ENCODE measurements at places on chromosomes 6 and 20.

- no peak for DNase-seq
Observed at GRCh38 chr20:64114356-64114971, 7.1 kb upstream of the NPBWR2 start.

DNA sequence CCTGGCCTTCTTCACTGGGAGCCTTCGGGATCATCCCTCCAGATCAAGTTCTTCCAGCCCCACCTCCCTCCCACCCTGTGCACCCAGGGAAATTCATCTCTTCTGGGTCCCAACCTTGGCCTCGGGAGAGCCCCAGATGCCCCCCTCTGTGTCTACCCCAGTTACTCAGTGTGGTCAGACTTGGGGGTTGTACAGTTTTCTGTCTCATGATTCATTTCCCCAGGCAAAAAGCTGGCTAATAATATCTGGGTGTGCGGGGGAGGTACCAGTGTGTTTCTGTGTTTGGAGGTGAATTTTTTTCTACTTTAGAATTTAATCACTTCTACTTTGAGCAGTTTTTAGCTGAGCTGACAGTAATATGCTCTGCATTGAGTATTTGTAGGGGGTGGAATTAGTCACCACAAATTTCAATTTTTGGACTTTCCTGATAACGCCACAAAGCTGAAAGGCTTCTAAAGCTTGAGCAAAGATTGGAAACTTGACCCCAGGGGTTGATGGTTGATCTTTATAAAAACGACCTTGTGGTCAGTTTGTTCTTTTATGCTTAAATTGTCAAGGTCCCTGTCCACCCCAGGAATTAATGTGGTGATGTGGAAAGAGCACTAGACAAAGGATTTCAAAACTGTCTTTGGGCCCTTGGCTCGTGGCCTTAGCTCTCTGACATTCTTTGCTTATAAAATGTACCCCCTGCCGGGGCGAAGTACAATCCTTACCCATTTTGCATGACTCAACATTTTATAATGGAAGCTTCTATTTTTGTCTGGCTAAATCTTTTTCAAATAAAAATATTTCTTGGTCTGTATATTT, 284.7 kb upstream of the TAB2 start:
- DNase-seq: no peak

DNA sequence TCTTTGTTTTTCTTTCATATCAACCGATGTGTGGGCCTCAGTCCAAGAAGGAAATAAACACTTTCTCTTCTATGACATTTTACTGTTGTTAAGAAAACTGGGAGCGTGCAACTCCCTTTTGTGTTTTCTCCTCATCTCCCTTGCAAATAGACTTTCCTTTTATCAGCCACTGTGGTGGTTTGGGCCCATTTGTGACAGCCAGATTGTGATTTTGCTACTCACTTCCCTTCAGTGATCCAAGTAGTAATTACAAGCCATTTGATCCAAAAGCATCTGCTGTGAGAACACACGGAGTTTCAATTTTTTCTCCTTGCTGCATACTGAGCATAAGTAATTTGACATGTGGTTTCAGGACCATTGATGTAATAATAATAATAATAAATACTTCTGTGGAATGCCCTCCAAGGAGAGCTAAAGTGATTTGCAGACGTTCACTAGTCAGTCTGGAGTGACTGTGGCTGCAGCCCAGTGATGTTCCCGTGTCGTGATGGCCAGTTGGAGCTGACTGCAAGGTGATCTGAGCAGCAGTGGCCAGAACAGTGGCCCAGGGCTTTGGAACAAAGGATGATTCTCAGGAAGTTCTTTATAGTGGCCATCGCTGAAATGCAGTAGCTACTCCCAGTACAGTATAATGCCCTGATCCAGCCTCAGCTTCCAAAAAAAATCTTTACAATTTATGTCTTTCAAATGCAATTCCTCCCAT, 91.9 kb upstream of the CLDN20 start:
- DNase-seq: no peak

DNA sequence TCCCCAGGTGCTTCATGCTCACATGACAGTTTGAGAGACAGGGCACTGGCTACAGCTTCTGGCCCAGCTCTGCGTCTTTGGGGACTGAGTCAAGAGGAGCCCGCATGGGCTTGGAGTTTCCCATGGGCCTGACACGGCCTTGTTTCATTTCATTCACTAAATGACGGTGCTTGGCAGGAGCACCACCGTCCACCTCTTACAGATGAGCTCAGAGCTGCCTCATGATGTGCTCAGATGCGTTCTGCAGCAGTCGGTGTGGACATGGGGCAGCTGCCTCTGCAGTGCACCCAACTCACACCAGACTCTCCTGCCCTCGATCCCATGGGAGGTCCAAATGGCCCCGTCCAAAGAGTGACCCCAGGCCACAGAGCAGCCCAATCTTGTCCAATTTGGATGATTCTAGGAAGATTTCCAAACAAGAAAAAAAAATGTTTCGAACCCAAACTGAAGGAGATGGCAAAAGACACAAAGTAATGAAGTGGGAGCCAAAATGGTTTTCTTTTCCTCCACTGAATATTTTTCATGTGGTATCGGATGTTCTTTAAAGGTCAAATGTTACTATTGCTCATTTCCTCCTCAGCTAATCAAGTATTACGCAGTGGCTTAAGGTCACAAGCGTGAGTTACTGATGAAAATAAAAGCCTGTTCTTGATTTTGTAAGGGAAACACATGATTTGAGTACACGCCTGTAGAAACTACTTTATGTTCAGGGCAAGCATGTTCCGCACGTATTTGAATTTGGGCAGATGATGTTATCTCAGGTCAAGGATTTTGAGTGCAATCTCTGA, 524.2 kb downstream of the CDH26 start:
- no peak for DNase-seq

- DNase-seq: no peak
Observed at GRCh38 chr6:81761197-81761596, 8.7 kb upstream of the TENT5A start.

Measured in heart right ventricle (tissue), 16 donors.